ENCODE measurements at places on chromosomes 12 and 14.

- DNase-seq, result peak; percentile 84
Measured at GRCh38 chr12:58487678-58488161, 432.6 kb downstream of the LRIG3 start.

- DNase-seq, result peak; percentile 83
Measured at GRCh38 chr12:114669401-114670290, 14.3 kb downstream of the TBX3 start.

DNA sequence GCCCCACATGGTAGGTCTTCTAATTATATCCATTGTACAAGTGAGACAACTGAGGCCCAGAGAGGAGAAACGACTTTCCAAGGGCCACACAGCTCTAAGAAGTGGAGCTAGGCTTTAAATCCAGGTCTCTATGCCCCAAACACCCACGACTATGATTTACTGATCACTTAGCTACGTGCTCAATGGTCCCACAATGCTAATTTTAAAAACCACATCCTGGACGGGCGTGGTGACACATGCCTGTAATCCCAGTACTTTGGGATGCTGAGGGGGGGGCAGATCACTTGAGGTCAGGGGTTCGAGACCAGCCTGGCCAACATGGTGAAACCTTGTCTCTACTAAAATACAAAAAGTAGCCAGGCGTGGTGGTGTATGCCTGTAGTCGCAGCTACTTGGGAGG is 8.4 kb upstream of the MLEC start:
- DNase-seq, result peak; percentile 27

DNA sequence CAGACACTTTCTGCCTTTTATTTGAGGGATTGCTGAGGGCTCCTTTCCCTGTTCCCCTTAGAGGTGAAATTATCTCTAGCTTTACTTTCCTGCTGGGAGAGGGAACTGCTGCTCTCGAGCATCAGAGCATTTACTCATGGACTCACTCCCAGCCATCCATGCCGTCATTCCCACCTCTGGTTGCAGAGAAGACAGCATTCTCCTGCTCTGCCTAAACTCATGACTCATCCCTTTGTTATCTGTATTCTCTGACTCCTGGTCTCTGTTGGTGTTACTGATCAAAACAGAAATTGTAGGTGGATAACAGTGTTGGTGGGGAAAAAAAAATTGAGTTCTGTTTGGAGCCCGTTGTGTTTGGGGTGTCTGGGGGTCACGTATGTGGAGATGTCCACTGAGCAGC is 159.3 kb downstream of the TTC8 start:
- DNase-seq, result peak; percentile 91

DNA sequence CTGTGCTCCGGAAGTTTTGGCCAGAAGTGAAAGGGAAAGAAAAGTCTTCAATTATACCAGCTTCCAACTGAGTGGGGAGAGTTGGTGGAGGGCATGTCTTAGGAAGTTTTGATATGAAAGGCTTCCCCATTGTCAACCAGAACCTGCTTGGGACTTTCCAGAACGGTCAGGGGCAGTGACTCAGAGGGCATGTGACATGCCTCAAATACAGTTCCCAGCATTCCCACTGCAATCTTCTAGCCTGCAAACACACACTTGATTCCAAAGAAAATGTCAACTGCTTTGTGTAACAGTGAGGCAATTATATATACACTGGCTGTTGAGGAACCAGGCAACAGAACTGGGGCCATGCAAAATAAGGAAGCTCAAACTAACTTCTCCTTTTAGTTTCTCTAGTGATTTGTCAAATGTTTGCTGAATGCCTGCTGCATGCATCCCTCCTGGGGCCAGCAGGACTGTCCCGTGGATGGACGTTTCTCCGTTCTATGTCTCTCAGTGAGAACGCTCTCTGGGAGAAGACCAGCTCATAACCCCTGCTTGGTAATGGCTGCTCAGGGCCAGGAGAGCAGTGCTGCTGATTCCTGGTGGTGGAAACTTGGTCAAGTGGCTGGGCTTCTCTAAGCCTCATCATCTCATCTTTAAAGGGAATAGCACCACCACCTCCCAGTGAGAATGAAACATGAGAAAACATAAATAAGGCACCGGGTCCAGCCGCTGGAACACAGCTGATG is 18.3 kb downstream of the SLC25A47 start:
- DNase-seq, result peak; percentile 79

DNA sequence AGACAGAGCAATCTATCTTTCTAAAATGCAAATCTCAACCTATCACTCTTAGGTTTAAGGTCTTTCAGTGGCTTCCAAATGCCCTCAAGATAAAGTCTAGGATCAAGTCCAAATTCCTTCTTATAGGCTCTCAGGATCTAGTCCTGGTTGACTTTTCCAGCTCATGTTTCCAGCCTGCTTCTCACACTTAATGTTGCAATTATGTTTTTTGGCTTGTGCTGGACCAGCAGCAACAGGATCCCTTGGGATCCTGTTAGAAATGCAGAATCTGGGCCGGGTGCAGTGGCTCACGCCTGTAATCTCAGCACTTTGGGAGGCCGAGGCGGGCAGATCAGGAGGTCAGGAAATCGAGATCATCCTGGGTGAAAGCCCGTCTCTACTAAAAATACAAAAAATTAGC is 10.6 kb downstream of the GPR33 start:
- no peak for DNase-seq

DNA sequence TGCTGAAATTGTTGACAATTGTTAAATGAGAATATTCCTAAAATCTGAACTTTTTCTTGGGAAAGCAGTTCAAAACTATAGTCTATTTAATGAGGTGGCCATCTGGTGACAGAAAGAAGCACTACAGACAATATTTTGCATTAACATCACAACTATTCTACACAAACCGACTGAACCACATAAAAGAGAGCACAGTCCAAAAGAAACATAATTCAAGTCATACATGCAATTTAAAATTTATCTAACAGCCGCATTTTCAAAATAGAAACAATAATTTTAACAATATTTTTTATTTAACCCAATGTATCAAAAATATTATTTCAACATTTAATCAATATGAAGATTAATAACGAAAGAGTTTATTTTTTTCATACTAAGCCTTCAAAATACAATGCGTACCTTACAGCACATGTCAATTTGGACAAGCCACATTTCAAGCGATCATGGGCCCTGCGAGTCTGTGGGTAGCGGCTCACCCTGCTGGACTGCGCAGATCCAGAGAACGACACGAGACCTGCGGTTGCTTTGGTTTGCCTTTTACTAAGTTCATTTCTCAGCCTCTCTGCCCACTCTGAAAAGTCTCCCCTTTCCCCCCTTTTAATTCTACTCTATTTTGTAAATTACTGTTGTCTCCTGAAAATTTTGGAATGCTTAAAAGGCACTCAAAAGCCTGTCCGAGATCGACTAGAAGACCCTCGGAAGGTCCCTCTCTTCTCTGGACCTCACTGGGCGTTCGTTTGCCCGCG is 947 bp upstream of the LRRC9 start:
- DNase-seq, result peak; percentile 34

- DNase-seq, result no peak
Measured at GRCh38 chr12:120835304-120835612, 68.9 kb downstream of the SPPL3 start.

- no peak for DNase-seq
Measured at GRCh38 chr12:52216807-52217206, 16.2 kb upstream of the KRT7 start.

- peak; percentile 45 for DNase-seq
Measured at GRCh38 chr12:72011374-72011773, 72.7 kb downstream of the TPH2 start.

- peak; percentile 32 for DNase-seq
Measured at GRCh38 chr12:76270657-76271358, 77.4 kb downstream of the BBS10 start.

DNA sequence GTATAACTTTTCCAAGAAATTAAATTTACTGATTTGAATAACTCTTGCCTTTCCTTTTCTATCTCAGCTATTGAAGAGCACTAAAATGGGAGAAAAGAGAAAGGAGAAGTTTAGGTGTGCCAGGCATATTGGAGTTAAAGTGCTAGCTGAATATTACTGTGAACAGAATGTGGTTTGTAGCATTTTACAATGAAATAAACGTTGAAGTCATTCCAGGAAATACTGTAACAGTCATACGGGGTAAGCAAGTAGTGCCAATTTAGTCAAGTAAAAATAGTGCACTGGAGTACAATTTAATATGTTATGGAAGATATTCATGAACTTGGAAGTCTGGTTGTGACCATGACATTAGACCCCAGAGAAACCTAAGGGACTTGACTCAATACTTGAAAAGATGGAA is 62.1 kb downstream of the E2F7 start:
- no peak for DNase-seq

DNA sequence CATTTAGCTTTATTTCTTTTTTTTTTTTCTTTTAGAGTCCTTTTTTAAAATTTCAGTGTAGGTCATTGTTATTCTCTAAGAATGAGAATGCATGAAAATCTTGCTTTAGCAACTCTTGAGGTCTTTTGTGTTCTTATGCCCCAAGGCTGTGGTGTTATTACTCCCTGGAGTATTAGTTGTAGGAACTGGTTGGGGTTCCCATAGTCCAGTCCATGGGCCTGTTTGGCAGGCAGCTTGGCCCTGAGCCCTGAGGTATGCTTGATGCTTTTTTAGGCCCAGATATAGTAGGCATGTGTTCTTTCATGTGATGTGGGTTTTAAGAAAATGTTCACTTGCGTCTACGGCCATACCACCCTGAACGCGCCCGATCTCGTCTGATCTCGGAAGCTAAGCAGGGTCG is 1.6 kb downstream of the FAM234B start:
- no peak for DNase-seq

- no peak for DNase-seq
Measured at GRCh38 chr14:76205708-76206107, 54.0 kb downstream of the GPATCH2L start.

GRCh38 chr14:30118992-30119640 is 191.5 kb upstream of the PRKD1 start:
- DNase-seq, result no peak

GRCh38 chr12:113263431-113263963 is 42.2 kb downstream of the TPCN1 start:
- no peak for DNase-seq

- peak; percentile 21 for DNase-seq
Measured at GRCh38 chr12:124633365-124634362, 66.3 kb upstream of the NCOR2 start.

GRCh38 chr14:104681689-104682074 is 7.7 kb upstream of the INF2 start:
- peak; percentile 91 for DNase-seq

GRCh38 chr14:61253064-61253738 is 27.9 kb downstream of the TMEM30B start:
- no peak for DNase-seq

DNA sequence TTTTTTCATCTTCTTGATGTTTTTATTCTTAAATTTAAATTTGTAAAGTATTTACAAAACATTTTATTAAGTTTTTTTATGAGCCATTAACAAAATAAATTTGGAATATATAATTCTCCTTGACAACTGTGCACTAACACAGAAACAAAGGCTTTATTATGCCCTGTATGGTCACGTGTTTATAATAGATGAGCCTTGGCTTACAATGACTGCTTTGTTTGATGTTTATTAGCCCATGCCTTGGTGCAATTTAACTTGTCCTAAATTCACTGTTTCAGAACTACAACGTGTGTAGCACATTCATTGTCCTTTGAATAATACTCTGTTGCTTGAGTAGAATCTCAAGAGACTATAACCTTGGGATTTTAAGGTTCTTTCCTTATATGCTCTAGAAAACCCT is 59.8 kb downstream of the CNTN1 start:
- DNase-seq, result no peak

DNA sequence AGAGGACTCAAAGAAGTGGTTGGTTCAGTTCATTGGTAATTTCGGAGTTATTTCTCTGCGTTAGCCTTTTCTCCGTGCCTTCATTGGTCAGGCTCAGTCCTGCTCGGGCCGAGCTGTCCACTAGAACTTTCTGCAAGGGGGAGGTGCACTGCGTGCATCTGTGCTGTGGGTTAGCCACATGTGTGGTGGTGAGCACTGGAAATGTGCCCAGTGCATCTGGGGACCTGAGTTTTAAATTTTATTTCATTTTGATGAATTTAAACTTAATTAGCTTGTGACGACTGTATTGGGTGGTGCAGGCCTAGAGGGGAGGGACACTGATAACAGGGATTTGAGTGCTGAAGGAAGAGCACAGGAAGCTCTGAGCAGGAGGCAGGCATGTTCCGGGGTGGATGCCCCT is 24.5 kb downstream of the SETD1B start:
- DNase-seq, result no peak

- DNase-seq, result no peak
Measured at GRCh38 chr14:103625356-103626095, 3.5 kb upstream of the KLC1 start.

GRCh38 chr14:37697489-37698121 is 102.2 kb downstream of the TTC6 start:
- peak; percentile 83 for DNase-seq

- DNase-seq, result peak; percentile 59
Measured at GRCh38 chr14:63551332-63551731, 8.2 kb upstream of the PPP2R5E start.

GRCh38 chr12:104386461-104386860 is 70.3 kb upstream of the CHST11 start:
- DNase-seq, result no peak

DNA sequence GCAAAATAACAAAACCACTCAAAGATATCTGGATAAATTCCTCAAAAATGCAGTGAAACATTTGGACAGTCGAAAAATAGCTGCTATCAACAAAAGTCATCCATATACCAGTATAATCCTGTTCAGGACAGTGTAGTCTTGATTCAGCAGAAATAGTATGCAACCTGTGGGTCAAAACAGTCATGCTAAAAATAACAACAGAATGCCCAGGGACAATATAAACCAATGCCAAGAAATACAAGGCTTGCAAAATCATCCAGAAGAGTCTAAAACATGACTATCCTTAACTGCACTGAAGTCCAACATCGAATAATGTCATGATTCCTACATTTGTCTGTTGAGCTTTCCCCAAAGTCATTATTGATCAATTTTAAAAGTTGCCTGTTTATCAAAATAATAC is 425.9 kb downstream of the FSCB start:
- DNase-seq, result no peak

DNA sequence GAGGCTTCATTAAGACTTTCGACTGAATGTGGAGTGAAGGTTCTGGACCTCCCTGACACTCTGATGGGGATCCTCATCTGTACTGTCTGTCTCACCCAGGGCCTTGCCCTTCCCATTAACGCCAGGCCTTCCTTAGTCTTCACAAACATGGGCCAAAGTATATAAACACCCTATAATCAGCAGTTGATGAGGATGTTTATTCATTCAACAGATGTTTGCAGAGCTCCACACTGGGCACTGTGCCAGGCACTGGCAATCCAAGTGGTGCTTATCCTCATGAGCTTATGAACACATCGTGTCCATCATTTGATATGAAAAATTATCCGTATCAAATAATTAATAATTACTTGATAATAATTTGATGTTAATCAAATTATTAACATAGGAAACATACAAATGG is 454.4 kb downstream of the FUT8 start:
- no peak for DNase-seq

GRCh38 chr14:54681811-54682261 is 114.9 kb downstream of the SAMD4A start:
- DNase-seq, result peak; percentile 68

DNA sequence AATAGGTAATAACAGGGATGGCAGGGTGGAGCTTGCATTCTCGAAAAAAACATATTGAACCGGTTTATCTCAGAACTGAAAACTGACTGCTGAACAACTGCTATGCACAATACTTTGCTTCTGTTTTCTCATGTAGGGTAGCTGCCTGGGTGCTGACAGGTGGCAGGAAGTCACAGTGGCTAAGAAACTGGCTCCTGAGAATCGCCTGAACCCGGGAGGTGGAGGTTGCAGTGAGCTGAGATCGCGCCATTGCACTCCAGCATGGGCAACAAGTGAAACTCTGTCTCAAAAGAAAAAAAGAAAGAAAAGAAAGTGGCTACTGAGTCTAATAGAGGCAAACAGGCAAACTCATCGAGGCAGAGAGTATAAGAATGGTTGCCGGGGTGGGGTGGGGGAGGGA is 113.1 kb downstream of the CCDC60 start:
- no peak for DNase-seq
